ENCODE measurements at places on chromosomes 11 and 22.

GRCh38 chr11:2945031-2945756 lies 16.0 kb upstream of the PHLDA2 start:
- DNase-seq = no peak

GRCh38 chr11:67588136-67588503 lies 4.5 kb downstream of the GSTP1 start:
- no peak for DNase-seq

- no peak for DNase-seq
Measured at GRCh38 chr11:134976551-134976950, 564.5 kb upstream of the B3GAT1 start.

DNA sequence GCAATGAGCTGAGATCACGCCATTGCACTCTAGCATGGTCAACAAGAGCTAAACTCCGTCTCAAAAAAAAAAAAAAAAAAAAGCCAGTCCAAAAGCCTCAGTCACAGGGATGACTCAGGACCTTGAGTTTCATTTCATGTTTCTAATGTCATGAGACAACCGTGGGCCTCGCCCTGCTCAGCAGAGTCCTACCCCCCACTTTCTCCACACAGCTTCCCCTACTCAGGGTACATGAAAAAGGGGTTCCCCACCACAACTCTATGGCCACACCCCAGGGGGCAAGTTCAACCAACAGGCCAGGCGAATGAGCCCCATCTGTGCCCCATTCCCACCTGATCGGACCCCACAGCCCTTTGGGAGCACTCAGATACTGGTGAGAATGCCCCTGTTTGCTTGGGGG lies 24.3 kb upstream of the ADA2 start:
- DNase-seq = peak; percentile 13

Measured in SIG-M5 (cell line).